ENCODE measurements at places on chromosomes 1 and 21.
A peak's percentile ranks its signal among the peaks of the same experiment; 100 is the strongest.

DNA sequence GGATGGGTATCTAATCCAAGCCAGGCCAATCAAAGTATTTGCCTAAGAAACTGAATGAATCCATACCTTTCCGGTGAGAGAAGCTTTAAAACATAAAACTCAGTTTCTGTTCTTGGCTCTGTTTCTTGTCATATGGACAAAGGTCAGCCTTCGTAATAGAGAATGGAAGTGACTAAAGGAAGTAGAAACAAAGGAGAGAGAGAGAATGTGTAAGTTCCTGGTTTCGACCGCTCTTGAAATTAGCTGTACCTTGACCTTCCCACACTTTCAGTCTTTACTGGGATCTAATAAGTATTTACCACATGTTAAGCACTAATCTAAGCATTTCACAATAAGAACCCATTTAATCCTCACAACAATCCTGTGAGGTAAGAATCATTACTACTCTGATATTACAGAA, 19.6 kb upstream of the CLCA4 start:
- DNase-seq = no peak
- H3K27me3 ChIP-seq = no peaks in the 10 kb centered on the region
- no peak overlapping the region for H3K4me3 ChIP-seq
- H3K27ac ChIP-seq = no peak overlapping the region
- no peaks in the 10 kb centered on the region for H3K4me1 ChIP-seq
- H3K36me3 ChIP-seq = no peaks in the 10 kb centered on the region

DNA sequence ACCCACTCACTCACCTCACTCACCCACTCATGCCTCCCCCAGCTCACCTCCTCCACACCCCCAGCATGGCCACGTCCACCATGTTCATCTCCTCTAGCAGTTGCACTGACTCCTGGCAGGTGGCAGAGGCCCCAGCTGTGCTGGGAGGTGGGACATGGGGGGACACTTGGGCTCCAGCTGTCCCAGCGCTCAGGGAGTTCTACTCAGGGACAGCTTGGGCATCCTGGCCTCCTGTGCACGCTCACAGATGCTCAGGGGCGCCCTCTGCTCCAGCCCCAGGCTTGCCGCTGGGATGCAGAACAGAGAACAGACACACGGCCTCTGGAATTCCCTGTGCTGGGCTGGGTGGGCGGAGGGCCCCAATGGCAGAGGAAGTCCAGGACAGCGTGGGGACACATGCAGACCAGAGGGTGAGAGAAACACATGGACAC, 5.2 kb downstream of the KRTAP10-8 start:
- H3K27me3 ChIP-seq = no peaks in the 10 kb centered on the region
- no peak overlapping the region for H3K27ac ChIP-seq
- no peak for DNase-seq
- H3K4me1 ChIP-seq = no peaks in the 10 kb centered on the region
- H3K36me3 ChIP-seq = no peaks in the 10 kb centered on the region

DNA sequence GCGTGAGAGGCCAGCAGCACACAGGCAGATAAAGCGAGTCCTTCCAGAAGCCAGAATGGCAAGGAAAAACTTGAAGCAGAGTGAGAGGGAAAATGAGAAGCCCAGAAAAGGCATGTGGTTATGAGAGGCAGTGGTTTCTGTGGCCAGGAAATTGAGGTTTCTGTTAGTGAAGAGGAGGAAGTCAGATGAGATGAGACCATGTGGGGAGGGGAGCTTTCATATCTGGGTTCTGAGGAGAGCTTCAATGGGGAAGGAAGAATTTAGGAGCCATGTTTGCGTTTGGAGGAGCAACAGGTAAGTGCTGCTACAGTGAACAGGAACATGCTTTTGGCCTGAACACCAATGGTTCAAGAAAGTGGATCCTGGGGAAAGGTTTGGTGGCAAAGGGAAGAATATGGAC, 6.1 kb upstream of the CD1A start:
- DNase-seq = no peak
- no peaks in the 10 kb centered on the region for H3K27me3 ChIP-seq
- no peaks in the 10 kb centered on the region for H3K4me1 ChIP-seq
- H3K27ac ChIP-seq = no peak overlapping the region

- no peak overlapping the region for H3K4me3 ChIP-seq
- DNase-seq = no peak
- H3K27ac ChIP-seq = no peak overlapping the region
- peaks cover 23% of the 10 kb centered on the region for H3K4me1 ChIP-seq
- H3K27me3 ChIP-seq = no peaks in the 10 kb centered on the region
Measured at GRCh38 chr1:66247415-66248208, 286.3 kb upstream of the SGIP1 start.

GRCh38 chr1:16938351-16939321, 16.9 kb downstream of the CROCC start:
- no peak overlapping the region for H3K27ac ChIP-seq
- no peaks in the 10 kb centered on the region for H3K4me1 ChIP-seq
- no peaks in the 10 kb centered on the region for H3K27me3 ChIP-seq
- no peaks in the 10 kb centered on the region for H3K36me3 ChIP-seq
- DNase-seq = peak; percentile 35
- H3K4me3 ChIP-seq = no peak overlapping the region

DNA sequence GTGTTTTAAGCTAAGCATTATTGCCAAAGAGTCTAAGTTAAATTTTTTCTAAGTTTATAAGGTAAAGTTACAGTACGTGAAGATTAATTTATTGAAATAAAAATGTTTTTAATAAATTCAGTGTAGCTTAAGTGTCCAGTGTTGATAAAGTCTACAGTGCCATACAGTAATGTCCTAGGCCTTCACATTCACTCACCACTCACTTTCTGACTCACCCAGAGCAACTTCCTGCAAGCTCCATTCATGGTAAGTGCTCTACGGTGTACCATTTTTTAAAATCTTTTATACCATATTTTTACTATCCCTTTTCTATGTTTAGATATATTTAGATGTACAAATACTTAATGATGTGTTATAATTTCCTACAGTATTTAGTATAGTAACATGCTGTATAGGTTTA, 173.2 kb downstream of the CACNA1E start:
- H3K4me3 ChIP-seq = no peak overlapping the region
- H3K4me1 ChIP-seq = no peaks in the 10 kb centered on the region
- DNase-seq = peak; percentile 11
- no peak overlapping the region for H3K27ac ChIP-seq

DNA sequence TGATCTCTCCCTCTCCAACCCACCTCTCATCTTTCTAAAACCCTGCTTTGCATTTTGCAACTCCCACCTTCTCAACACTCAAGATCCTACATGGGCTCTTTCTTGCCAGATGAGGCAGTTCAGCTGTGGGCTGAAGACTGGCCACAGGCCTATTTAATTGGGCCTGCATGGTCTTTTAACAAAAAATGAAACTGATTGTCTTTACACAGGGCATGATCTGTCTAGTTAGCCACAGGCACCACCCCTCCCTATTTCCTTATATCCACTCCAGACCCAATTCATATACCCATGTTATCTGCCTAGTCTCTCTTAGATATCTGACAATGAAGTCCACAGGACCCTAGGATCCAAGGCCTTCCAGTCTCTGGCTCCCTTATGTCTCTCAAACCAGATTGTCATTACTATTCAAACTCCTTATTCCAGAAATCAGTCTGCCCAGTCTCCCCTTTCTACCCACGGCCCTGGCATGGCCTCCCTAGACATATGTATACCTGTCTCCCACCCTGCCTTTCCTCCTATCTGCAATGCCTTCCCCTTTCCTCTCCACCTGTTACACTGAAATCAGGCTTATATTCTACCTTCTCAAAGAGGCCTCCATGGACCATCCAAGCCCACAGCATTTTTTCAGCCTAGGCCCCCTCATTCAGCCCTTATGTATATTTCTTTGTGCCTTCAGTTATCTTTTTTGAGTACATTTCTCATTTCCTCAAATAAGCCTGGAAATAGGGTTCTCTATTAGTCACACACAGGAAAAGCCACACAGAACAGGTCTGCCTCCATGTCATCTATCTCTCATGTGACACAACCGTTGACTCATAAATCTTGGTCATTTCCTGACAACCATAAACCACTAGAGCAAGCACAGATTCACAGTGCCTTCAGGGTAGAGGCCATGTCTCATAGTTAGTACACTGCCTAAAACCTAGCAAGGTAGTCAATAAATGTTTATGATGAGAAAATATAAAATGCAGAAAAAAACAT, 39.0 kb downstream of the LPAR3 start:
- H3K4me3 ChIP-seq = no peak overlapping the region
- peak; percentile 87 for DNase-seq
- H3K27me3 ChIP-seq = no peaks in the 10 kb centered on the region
- H3K27ac ChIP-seq = peak overlapping the region; percentile 38

DNA sequence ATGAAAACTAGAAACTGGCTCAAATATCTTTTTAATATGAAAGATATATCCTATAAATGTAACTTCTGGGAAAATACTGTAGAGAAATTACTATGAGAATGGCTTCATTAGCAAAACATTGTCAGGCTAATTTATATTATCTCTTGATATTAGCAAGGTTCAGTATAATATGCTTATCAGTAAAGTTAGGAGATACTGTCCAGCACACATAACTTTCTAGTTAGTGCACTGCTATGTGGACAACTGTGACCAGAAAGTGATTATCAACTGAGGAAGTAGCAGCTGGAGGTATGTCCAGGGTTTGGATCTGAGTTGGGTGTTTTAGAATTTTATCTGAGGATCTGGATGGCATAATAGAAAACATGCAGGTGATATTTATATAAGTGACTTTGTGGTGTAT, 7.5 kb downstream of the LRRC8C start:
- no peaks in the 10 kb centered on the region for H3K36me3 ChIP-seq
- DNase-seq = no peak
- H3K4me3 ChIP-seq = no peak overlapping the region
- peaks cover 27% of the 10 kb centered on the region for H3K4me1 ChIP-seq
- no peaks in the 10 kb centered on the region for H3K27me3 ChIP-seq

Data from GM23248 (cell line).